ENCODE measurements at places on chromosomes 4 and X. TPM values are rescaled to one million over a fixed set of nuclear protein-coding genes. Genes with fewer than 3 reads are reported as not detected.

The ARAP2 gene
- 3.0 TPM for total RNA-seq

The UCP1 gene
- total RNA-seq, result 0.24 TPM

The NPY1R gene
- total RNA-seq, result 11.4 TPM

The S100G gene
- total RNA-seq, result not detected

The PAGE2B gene
- total RNA-seq, result not detected

The ADH1A gene
- total RNA-seq, result not detected

The SPANXB1 gene
- total RNA-seq, result not detected

The FAM9B gene
- not detected for total RNA-seq

The SORCS2 gene
- total RNA-seq, result 0.72 TPM

The RBMXL3 gene
- total RNA-seq, result not detected

The MTNR1A gene
- 0.75 TPM for total RNA-seq

The SCD5 gene
- total RNA-seq, result 5.2 TPM

The SOX3 gene
- 2.0 TPM for total RNA-seq

The FGF16 gene
- 4.4 TPM for total RNA-seq

The C4orf33 gene
- 3.6 TPM for total RNA-seq

The BMX gene
- not detected for total RNA-seq

The SORBS2 gene
- 6.3 TPM for total RNA-seq

The GAGE12E gene
- total RNA-seq, result not detected

The CFAP99 gene
- 0.61 TPM for total RNA-seq

The VCX3B gene
- not detected for total RNA-seq

The BMP2K gene
- 49.1 TPM for total RNA-seq

The TMEM150C gene
- 19.5 TPM for total RNA-seq

The MAGEB2 gene
- total RNA-seq, result not detected

The ALB gene
- 1.4 TPM for total RNA-seq

The TMEM255A gene
- total RNA-seq, result 0.44 TPM

The IL9R gene
- total RNA-seq, result not detected

The GAGE12H gene
- total RNA-seq, result not detected

The HMX1 gene
- total RNA-seq, result 1.2 TPM

The SAGE1 gene
- not detected for total RNA-seq

The PABPC4L gene
- 6.4 TPM for total RNA-seq

The PRICKLE3 gene
- 9.6 TPM for total RNA-seq

The TMEM47 gene
- total RNA-seq, result 7.5 TPM

The CCSER1 gene
- 1.1 TPM for total RNA-seq

All from endodermal cell (in vitro differentiated cells).